ENCODE measurements at places on chromosomes 4 and X. TPM values are rescaled to one million over a fixed set of nuclear protein-coding genes. Genes with fewer than 3 reads are reported as not detected.

Gene KLHL13
- total RNA-seq, result 1.4 TPM

Gene CSAG3
- not detected for total RNA-seq

Gene SLC38A5
- 3.2 TPM for total RNA-seq

Gene SLC4A4
- total RNA-seq, result 18.6 TPM

Data from subcutaneous adipose tissue (tissue), 4 donors.